A172 (cell line): ENCODE measurements at places on chromosomes 1 and 21. TPM values are rescaled to one million over a fixed set of nuclear protein-coding genes. Genes with fewer than 3 reads are reported as not detected.

Gene GAS5
- 238 and 253 TPM in 2 replicates for total RNA-seq

- DNase-seq = no peak
Measured at GRCh38 chr1:40535732-40536131, 4.3 kb downstream of the ZNF684 start.

GRCh38 chr21:46046471-46046870 is 51.4 kb upstream of the COL6A2 start:
- DNase-seq = no peak

DNA sequence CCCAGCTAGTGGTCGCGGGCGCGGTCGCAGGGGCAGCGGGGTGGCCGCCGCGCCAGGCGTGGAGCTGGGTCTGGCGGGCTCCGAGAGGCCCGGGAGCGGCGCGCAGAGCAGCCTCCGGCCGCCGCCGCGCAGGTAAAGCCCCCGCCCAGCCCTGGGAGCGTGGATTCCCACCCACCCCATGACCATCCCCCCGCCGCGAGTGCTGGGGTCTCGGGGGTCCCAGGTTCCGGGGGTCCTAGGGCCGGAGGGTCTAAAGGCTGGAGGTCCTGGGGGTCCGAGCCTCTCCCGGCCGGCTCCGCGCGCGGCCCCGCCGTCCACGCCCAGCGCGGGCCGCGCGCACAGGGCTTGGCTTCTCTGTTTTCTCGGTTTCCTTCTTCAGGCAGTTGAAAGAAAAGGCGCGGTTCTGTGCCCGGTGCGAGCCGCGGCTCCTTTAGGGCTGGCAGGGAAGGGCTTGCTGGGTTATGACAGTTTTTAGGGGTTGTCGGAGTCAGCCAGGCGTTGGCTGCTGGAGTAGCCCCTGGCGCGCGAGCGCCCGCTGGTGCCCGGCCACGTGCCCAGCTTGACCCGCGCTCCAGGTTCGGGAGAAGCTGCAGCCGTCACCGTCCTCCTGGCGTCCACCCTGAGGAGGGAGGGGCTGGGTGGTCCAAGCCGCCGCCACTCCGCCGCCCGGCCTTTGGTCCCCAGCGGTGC is 359 bp downstream of the LRRC3 start:
- DNase-seq = no peak

Gene RNF11
- 104 and 110 TPM in 2 replicates for total RNA-seq

Gene ANKRD45
- 0.29 and 0.96 TPM in 2 replicates for total RNA-seq

DNA sequence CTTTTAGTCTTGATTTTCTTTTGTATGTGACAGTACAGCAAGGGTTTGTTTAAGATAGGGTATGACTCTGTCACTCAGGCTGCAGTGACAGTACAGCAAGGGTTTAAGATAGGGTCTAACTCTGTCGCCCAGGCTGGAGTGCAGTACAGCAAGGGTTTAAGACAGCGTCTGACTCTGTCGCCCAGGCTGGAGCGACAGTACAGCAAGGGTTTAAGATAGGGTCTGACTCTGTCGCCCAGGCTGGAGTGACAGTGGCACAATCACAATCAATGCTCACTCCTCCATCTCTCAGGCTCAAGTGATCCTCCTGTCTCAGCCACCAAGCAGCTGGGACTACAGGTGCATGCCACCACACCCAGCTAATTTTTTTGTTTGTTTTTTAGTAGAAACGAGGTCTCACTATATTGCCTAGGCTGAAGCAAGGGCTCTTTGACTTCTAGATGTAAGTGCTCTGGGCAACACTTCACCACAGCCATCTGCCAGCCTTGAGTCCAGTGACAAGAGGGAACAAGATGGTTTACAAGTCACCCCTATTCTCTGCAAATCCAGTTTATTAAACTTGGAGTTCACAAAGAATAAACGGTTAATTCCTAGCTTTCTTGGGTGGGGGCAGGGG is 965 bp upstream of the SH2D5 start:
- no peak for DNase-seq

Gene FAM78B
- total RNA-seq = 0.77 and 1.6 TPM in 2 replicates

DNA sequence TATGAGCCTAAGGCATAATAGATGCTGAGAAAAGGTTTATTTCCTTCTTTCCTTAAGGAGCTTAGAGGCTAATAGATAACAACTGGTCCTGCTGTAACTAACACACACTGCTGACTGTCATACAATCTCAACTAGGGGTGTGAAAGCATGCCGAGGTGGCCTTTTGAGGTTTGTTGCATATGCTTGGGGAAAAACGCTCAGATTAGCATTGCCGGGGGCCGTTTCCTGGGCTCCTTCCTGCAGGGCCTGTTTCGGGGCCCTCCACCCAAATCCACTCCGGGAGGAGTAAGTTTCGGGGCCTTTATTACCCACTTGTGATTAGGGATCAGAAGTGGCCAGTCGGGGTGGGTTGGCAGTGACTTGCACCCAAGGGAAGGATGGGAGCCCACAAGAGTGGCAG is 27.2 kb upstream of the RCSD1 start:
- DNase-seq = no peak

Gene ATP6V1G3
- 4.7 and 12.7 TPM in 2 replicates for total RNA-seq

DNA sequence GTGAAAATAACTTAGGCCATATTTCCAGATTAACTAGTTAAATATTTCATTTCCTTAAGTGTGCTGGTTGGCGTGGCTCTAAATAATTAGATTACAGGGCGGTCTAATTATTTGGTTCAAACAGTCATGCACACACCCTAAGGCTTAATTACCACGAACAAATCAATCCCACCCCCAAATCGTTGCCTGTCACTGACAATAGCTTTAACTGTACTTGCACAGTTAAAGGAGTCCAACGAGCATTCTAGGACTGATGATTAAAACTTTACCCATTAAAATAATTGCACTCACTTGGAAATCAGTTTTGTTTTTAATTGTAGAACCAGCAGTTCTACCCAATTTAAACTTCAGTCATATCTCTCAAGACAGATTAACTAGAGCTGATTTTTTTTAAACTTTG is 1.5 kb upstream of the POU2F1 start:
- no peak for DNase-seq

DNA sequence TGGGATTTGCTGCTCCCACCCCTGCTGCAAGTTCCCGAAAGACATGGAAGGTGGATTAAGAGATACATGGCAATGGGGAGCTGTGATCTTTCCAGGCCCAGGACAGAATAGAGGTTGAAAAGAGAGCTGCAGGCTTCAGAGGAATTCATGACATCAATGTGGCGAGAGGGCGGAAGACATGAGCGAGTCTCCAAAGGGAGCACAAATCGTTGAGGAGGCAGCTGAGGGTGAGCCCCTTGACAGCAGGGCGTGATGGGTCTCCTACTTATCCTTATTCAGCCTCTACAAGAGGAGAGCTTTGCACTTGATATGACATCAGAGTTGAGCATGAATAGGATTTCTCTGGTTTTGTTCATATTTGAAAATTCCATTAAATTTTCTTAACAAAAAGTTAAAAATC is 45.5 kb upstream of the TACSTD2 start:
- DNase-seq = no peak

Gene AKIRIN1
- total RNA-seq = 61.3 and 64.5 TPM in 2 replicates

GRCh38 chr1:197343663-197344273 is 75.7 kb downstream of the CRB1 start:
- no peak for DNase-seq

DNA sequence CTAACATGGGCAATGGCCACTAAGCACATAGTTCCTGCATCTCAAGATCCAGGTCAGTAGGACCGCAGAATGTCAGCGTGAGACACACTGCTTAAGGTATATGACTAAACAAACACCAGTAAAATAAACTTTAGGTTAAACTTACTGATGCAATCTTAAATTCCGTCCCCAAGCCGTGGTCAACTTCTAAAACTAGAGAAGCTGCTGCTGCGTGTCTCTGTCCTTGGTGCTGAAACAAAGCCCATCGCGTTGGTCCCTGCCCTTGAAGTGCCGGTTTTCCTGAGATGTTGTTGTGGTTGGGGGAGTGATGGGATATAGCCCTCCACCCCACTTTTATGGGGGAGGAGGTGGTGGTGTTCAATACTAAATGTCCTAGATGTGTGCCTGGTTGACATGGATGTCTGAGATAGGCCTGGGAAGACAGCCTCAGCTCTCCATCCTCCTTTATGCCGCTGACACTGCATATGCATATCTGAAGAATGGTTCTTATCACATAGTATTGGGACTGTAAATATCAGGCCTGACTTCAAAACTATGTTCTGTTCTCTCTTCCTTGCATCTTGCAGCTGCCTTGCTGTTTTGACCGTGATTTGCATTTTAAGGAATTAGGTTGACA is 72.0 kb upstream of the KCNA3 start:
- peak; percentile 58 for DNase-seq

GRCh38 chr1:2592672-2593071 is 6.1 kb downstream of the PRXL2B start:
- no peak for DNase-seq

- DNase-seq = no peak
Measured at GRCh38 chr1:174825806-174826205, 173.9 kb upstream of the CACYBP start.

Gene TBX15
- not detected in 2 replicates for total RNA-seq

DNA sequence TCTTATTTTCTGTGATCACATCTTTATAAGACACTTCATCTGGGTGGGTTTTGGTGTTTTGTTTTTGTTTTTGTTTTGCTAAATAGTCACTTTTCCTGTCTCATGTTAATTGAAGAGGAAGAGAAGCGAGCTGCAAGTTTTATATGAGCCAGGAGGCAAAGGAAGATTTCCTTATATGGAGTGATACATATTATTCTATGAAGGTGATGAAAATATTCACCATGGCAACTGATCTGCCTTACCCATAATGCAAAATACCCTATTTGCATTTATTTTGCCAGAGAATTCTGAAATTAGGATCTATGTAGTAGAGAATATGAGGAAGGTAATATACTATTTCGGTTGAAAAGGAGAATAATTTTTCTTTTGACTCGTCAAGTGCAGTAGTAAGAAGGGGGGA is 13.9 kb downstream of the CXADR start:
- no peak for DNase-seq

DNA sequence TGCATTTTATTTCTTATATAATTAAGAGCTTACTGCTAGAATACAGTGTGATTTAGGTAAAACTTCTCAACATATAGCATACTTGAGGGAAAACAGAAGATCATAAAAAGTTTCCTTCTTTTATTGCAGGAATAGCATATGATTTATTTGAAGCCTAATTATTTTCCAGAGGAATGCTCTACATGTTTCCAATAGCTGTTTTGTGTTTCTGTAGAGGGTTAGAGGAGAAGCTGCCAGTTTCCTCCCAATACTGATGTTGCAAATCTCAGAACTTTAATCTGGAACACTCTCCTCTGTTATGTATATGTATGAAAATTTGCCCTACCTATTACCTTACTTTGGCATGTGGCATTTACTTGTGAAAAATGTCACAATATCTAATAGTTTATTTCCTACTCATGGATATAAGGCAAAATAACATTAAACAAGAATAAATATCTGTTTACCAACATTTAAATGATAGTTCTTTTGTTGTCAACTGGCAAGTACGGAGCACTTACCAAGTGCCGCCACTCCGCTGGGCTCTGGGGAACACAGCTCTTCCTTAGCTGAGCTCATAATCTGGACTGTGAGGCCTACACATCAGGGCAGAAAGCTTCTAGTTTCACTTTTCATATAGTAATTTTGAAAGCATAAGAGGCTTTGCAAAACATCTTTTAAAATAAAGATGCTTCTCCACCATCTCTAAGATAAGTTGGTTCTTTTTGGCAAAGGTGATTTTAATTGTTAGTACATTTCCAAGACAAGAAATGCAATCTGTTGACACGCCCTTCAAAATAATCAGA is 239.8 kb upstream of the C1orf105 start:
- DNase-seq = peak; percentile 10
